ENCODE measurements at places on chromosomes 7 and 10.

- DNase-seq = no peak
Observed at GRCh38 chr10:118621304-118621942, 26.0 kb upstream of the PRLHR start.

DNA sequence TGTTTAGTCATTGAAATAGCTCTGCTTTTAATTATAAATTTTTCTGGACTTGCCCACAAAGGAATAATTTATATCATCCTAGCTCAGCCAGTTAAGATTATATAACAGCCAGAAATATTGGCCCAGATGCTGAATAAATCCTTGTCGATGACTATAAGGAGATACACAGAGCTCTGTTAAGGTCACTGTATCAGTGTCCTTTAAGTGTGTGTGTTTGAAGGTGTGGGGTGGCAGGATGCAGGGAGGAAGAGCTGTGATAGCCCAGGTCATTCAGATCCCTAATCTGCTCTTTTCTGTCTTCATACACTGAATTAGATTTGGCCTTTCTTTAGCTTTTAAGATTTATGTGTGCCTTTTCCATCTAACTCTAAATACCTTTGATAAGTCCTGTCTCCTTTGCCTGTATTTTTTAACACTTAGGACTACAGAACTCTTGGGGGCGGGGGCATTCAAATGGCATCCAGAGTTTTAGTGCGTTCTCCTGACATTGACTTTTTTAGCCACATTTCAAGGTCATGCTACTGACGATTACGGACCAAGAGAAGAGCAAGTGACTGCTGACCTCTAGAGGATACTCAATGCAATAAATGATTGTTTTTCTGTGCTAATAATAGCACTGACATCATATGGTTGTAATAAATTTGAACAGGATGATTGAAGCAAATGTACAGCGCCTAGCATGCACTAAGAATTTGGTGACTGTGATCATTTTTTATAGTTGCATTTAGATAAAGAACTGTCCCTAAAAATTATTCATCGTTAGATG lies 172.3 kb downstream of the CACNB2 start:
- DNase-seq = peak; percentile 50

GRCh38 chr7:92244808-92245486 lies 767 bp downstream of the KRIT1 start:
- DNase-seq = peak; percentile 31

GRCh38 chr10:77673101-77673500 lies 35.5 kb upstream of the KCNMA1 start:
- no peak for DNase-seq

DNA sequence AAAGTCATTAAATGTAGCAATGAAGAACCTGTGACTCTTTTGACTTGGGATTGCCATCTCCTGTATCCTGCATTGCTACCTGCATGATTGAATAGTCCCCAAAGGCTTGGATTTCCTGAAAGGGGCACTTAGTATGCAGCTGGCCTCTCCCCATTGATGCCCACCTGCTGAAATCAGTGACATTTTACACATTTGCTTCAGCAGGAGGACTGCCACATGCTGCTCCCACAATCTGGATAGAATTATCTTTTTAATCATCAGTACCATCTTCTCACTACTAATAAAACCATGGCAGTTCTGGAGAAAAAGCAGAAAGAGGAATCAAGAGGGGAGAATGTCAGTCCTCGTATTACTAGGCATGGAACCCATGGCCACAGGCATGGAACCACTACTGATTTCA lies 67.8 kb downstream of the SLC13A1 start:
- no peak for DNase-seq
